ENCODE measurements at places on chromosomes 3 and 15. TPM values are rescaled to one million over a fixed set of nuclear protein-coding genes. Genes with fewer than 3 reads are reported as not detected.

GRCh38 chr3:138921316-138922292 is 25.3 kb downstream of the FOXL2 start:
- peak; percentile 80 for DNase-seq

GRCh38 chr3:53200501-53201498 is 39.8 kb downstream of the PRKCD start:
- DNase-seq: no peak

- DNase-seq: peak; percentile 55
These were observed 471.0 kb upstream of the PROK2 start for GRCh38 chr3:72255791-72256559.

DNA sequence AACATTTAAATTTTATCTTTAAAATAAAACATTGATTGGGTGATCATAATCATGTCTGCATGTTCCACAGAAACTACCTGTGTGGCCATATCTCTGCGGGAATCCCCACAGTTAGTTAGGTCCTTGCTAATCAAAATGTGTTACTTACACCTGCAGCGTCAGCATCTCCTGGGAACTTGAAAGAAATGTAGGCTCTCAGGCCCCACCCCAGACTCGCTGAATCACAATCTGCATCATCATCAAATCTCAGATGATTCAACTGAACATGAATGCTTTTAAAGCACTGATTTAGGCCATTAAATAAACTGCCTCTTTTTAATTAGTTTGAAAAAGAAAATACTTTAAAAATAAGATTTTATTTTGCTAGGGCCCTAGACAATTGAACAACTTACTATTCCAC is 577.8 kb downstream of the PYDC2 start:
- DNase-seq: peak; percentile 11

DNA sequence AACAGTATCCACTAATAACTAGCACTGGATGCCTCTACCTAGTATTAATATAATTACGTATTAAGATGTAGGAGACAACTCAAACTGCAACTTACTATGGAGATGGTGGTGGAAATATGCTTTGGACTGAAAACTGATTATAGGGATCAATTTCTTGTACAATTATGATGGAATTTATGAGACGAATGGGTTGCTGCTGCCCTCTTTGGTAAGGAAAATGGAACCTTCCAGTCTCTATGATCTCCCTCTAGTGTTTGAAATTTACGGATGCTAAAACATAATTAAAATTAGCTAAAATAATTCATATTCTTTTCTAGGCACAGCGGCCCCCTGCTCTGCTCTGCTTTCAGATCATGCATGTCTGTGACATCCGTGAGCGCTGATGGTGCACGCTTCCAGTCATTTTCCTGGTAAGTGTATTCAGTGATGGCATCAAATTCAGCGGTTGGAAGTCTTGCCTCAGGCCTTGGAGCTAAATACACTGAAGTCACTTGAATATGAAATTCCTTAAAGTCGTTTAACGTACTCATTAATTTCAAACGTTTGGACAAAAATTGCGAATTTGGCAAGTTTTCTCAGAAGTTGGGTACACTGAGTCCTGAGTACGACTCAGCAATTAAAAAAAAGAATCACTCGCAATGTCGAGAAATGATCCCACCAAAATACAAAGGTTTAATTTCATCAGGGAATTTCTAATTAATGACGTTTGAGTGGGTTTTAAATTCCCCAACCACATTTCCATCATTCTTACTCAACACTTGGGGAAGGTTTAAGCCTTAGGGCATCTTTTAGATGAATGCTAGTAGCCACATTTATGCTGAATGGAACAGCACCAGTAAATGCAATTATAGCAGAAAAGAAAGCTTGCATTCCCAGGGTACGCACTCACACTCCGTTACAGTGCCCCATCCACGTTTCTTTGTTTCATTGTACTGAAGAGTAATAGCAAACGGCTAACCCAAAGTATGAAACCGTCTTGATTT is 132.6 kb downstream of the NR2F2 start:
- DNase-seq: peak; percentile 6

DNA sequence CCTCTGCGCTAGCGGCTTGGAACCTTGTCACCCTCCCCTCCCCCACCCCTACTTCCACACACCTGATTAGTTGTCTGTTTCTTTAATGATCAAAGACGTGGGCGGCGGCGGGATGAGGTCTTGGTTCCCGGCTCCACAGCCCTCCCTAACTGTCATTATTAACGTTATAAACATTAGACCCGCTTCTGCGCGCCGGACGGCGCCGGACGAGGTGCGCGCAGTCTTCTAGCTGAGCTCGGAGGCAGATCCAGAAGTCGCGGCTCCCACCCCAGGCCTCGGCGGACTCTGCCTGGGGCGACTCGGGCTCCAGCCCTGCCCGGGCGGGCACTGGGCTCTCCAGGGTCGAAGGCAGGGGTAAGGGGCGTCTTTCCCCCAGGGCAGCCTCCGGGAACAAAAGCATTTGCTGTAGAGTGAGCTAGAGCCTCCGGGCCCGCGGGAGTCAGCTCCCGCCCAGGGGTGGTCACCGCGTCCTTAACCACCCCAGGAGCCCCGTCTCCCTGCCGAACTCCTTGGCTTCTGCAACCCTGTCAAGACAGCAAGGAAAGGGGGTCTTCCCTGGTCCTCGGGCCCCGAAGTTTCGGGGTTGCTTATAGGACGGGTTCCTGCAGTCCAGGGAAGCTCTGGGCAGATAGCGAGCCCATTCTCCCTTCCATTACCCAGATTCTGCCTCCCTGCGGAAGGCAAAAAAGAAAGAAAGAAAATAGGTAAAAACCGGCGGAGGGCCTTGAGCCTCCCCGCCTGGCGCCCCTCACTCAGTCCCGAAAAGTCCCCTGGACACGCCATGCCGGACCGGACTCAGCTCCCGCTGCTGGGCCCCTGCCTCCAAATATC is 2.2 kb upstream of the ISLR2 start:
- no peak for DNase-seq

- DNase-seq: no peak
These were observed 66.0 kb upstream of the SLC2A2 start for GRCh38 chr3:171092467-171092911.

DNA sequence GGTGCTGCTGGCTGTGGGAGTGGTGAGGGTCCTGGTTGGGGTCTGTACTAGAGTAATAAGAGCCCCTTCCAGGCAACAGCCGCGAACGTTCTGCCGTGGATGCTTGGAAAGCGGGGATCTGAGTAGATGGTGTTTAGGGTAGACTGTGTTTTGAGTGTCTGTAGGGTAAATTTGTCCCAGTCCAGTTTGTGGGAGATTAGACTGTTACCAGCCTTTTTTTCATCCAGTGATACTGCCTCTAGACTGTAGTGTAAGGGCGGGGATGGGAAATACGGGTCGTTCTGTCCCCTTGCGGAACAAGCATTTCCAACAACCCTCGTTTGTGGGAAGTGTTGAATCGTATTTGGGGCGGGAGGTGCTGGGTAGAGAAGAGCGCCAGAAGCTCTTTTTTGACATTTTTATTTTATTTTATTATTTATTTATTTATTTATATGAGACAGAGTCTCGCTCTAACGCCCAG is 424 bp downstream of the HAUS2 start:
- DNase-seq: peak; percentile 54

GRCh38 chr3:62117903-62118548 is 255.3 kb downstream of the FEZF2 start:
- no peak for DNase-seq

DNA sequence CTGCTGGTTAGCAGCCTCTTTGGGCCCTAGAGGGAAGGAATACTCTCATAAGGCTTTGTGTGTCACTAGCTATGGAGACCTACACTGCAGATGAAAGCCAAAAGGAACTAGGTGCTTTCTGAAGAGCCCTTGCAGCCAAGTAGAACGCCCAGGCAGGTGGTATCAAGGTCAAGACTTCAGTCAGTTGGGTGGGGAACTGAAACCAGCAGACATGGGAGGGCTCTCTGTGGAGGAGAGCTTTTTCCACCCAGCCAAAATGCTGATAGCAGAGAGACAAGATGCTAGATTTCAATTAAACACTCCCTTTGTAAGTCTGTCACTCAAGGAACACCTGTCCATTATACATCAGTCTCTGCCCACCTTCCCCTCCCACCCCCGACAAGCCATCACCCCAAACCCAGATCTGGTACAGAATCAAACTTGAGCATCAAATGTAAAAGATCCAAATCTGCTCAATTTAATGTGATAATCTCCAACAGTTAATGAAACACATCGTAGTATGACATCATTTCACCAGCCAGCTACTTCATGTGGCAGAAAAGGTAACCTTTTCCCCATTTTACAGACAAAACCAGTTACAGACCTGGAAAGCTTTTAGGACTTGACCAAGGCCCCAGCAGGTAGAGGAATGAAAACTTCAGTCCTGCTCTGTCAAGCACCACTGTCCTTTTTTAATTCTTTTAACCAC is 14.6 kb downstream of the MRPS25 start:
- no peak for DNase-seq

DNA sequence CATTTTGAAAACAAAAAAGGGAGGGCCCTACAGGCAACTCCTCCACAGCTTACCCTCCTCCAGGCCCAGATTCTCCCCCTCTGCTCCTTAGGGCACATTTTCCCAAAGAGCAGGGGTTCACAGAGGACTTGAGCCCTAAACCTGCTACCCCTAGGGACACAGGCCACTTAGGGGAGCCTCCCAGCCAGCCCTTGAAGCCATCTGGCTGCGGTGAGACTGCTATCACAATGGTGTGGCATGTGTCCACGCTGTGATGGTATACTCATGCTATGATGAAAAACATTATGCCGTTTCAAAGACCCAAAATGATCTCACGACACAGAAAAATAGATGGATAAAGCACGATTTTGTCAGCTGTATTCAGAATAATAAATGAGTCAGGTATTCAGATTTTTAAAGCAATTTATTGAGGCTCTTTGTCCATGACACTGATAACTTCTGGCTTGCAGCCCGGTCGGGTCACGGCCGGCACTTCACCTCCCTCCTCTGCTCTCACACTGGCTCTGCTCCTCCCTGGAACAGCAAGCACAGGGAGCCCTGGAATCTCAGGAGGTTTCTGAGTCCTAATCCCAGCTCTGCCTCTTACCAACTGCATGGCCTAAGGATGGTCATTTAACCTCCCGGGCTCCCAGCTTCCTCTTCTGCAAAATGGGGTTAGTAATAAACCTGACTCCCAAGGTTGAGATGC is 115.3 kb downstream of the MEGF11 start:
- no peak for DNase-seq

GRCh38 chr3:58414538-58415197 is 19.0 kb downstream of the PDHB start:
- DNase-seq: peak; percentile 72

GRCh38 chr3:182567700-182568099 is 225.6 kb upstream of the ATP11B start:
- peak; percentile 41 for DNase-seq

- no peak for DNase-seq
These were observed 3.4 kb upstream of the AP4E1 start for GRCh38 chr15:50905055-50905454.

GRCh38 chr3:8556473-8556869 is 54.8 kb downstream of the LMCD1 start:
- no peak for DNase-seq

The LCTL gene
- total RNA-seq: 0.11 TPM

The SLC41A3 gene
- 45.6 TPM for total RNA-seq

The PLOD2 gene
- 197 TPM for total RNA-seq

The TPRA1 gene
- 55.1 TPM for total RNA-seq

The GOLIM4 gene
- 42.1 TPM for total RNA-seq

The ISLR2 gene
- total RNA-seq: not detected

The GRM7 gene
- not detected for total RNA-seq

The AP3B2 gene
- total RNA-seq: 0.40 TPM
